CD4-positive, CD25-positive, alpha-beta regulatory T cell (primary cell): ENCODE measurements at places on chromosomes 5 and 9.
A peak's percentile ranks its signal among the peaks of the same experiment; 100 is the strongest.

- H3K4me1 ChIP-seq, result no peaks in the 10 kb centered on the region
- DNase-seq, result no peak
- peaks cover 7% of the 10 kb centered on the region for H3K36me3 ChIP-seq
- no peak overlapping the region for H3K4me3 ChIP-seq
- H3K27ac ChIP-seq, result no peak overlapping the region
These were observed 228.5 kb downstream of the CRB2 start for GRCh38 chr9:123584202-123585176.

DNA sequence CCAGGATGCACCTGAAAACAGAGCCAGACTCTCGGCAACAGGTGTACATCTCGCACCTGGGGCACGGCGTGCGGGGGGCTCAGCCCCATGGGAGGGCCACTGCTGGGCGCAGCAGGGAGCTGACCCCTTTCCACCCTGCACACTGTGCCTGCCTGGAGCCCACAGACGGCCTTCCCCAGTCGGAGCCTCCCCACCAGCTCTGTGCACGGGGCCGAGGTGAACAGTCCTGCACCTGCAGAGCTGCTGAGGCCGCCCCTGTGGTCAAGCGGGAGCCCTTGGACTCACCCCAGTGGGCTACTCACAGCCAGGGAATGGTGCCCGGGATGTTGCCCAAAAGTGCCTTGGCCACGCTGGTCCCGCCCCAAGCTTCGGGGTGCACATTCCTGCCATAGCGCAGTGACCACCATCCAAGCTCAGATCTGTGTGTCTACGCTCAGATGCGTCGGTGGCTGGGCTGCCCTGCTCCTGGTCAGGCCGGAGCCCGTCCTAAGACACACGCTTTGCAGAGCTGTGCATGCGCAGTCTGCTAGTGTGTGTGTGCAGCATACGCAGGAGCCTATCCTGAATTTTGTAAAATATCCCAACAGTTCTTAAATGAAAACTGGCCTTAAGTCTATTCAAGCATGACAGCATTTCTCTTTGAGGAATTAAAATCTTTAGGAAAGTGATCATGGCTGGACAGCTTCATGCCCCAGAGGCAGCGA, 8.4 kb upstream of the EXOC3 start:
- no peaks in the 10 kb centered on the region for H3K27me3 ChIP-seq
- no peaks in the 10 kb centered on the region for H3K4me1 ChIP-seq
- no peak overlapping the region for H3K27ac ChIP-seq
- no peak overlapping the region for H3K4me3 ChIP-seq

DNA sequence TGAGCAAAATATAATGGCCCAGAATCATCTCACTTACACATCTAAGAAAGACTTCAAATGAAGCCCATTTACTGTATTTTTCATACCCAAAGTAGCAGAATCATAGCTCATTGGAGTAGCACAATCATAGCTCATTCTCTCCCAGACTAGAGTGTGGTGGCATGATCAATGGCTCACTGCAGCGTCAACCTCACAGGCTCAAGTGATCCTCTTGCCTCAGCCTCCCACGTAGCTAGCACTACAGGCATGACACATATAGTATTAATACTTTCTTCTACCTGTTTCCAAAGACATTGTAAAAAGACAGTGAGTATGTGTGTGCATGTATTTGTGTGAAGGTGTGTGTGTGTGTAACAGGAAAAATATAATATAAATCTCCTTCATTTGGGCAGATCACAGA, 1247.9 kb upstream of the ACO1 start:
- no peaks in the 10 kb centered on the region for H3K4me1 ChIP-seq
- DNase-seq, result no peak
- no peak overlapping the region for H3K4me3 ChIP-seq
- no peaks in the 10 kb centered on the region for H3K27me3 ChIP-seq
- no peaks in the 10 kb centered on the region for H3K36me3 ChIP-seq

DNA sequence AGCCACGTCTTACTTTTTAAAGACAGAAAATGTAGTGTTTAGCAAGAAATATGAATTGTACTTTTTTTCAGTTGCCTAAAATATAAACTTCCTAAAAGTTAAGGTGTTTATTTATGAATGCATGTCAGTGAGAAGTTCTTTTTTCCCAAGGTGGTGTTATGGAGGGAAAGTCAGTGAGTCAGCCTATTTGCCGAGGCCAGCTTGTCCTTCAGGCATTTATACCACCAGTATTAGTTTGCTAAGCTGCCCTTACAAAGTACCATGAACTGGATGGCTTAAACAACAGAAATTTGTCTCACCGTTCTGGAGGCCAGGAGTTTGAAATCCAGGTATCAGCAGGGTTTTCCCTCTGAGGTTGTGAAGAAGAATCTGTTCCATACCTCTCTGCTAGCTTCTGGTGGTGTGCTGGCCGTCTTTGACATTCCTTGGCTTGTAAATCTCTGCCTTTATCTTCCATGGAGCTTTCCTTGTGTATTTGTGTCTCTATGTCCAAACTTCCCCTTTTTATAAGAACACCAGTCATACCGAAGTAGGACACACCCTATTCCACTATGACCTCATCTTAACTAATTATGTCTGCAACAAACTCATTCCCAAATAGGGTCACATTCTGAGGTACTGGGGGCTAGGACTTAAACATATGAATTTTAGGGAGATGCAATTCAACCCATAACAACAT, 38.4 kb downstream of the PRKACG start:
- no peaks in the 10 kb centered on the region for H3K27me3 ChIP-seq
- peak overlapping the region; percentile 78 for H3K4me3 ChIP-seq
- H3K36me3 ChIP-seq, result no peaks in the 10 kb centered on the region
- peak overlapping the region; percentile 76 for H3K27ac ChIP-seq
- peaks cover 52% of the 10 kb centered on the region for H3K4me1 ChIP-seq
